EL (cell line): ENCODE measurements at places on chromosomes 11 and 22.
A peak's percentile ranks its signal among the peaks of the same experiment; 100 is the strongest.

DNA sequence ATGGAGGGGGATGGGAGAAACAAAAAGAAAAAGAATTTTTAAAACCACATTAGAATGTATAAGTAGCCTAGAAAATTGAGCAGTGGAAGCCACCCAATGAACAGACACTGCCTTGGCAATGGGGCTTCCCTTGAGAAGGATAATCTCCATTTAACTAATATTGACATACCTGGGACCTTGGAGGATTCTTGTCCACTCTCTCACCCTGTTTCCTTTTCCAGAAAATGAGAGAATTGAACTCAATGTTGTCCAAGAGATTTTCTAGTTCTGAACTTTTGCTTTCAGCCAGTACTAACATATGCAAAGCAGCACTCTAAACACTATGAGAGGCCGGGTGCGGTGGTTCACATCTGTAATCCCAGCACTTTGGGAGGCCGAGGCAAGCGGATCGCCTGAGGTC lies 524 bp downstream of the MS4A8 start:
- no peak for DNase-seq

DNA sequence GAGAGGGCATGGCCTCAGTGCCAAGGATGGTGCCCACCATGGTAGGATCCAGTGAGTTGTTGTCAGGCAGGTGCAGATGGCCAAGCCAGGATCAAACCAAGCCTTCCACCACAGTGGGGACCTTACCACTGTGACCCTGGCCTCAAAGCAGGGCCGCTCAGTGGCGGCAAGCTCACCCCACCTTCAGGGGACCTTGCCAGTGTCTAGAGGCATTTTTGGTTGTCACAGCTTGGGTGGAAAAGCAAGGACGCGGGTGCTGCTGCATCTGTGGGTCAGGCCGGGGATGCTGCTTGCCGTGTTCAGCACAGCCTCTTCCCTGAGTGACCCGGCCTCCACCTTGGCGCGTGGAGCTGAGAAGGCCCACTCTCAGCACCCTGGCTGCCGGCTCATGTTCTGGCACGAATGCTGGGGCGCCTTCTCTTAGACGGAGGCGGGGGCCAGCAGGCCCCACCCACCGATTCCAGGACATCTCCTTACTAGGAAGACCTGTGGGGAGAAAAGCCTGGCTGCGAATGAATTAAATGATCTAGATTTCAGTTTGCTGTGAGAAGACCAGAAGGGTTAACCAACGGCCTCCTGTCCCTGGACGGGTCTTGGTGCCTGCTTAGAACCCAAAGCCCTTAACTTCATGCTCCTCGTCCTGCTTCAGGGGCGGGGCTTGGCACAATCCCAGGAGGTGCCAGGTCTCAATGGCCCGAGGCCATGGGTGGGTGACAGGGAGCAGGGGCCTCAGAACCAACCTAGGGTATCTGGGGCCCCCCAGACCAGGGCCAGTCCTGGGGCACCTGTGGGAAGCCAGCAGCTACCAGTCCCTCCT lies 18.9 kb downstream of the TRMU start:
- no peak for DNase-seq

- DNase-seq: no peak
Observed at GRCh38 chr11:125025968-125026367, 37.1 kb upstream of the SLC37A2 start.

GRCh38 chr11:61803889-61804647 lies 11.4 kb downstream of the FEN1 start:
- no peak for DNase-seq

GRCh38 chr11:123413636-123414035 lies 16.4 kb upstream of the GRAMD1B start:
- peak; percentile 41 for DNase-seq

DNA sequence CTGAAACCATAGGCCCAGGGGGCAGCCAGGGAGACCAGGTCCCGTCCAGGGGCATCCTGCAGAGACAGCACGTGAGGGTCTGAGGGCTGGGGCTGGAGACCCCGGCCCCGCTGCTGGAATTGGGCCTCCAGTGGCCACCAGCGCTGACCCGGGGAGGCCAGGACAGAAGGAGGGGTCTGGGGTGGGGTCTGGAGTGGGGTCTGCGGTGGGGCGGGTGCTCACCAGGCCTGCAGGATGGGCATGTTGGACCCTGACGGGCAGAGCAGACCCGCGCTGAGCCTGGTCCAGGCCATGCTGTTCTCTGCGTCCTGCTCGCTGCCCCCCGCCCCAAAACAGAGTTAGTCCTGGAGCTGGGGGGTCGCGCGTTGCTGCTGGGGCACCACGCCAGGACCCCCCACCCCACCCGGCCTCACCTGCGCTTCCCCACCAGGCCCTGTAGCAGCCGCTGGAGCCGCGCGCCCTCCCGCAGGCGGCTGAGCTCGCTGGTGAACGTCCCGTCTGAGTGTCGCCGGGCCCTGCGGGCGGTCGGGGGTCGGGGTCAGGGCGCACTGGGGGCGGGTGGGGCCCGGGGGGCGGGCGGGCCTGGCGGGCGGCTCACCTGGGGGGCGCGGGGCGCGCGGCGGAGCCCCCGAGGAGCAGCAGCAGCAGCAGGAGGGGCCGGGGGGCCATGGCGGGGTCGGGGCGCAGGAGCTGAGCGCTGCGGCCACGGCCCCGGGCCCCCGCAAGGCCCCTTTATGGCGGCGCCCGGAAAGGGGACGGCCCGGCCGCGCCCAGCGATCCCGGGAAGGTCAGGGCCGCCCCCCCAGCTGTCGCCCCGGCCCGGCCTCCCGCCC lies at the start of gene SCT:
Gene SCT, minus strand, starts transcription at position 707 of the 833 bp plus-strand sequence. Its CDS starts 38 bp downstream, at position 669.
- no peak for DNase-seq

GRCh38 chr11:62865635-62866034 lies 15.1 kb upstream of the SLC3A2 start:
- DNase-seq: no peak

DNA sequence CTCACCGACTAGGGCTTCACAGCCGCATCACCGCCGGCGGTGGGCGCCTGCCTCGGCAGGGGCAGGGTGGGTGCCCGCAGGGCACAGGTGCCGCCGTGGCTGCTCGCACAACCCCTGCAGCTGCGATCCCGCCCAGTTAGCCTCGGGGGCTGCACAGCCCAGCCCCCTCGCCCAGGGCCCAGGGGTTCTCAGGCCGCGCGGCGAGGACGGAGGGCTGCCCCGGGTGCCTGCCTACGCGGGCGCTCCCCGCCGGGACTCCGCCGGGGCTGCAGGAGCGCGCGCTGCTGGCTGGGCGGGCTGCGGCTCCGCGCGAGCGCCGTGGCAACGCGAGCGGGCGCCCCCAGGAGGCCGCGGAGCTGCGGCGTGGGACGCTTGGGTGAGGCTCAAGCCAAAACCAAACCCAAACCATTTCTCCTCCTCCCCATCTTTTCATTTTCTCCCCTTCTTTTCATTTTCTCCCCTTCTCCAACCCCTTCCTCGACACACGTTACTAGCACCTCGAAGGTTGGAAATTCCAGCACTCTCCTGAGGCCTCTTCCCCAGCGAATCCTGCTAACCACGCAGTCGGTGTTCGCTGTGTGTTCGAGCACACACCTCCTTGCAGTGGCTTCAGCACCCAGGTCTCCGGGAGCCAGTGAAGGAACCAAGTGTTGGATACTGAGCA lies at the start of gene MICAL3:
Gene MICAL3, minus strand, starts transcription at position 286 of the 664 bp plus-strand sequence. CDS start 117,749 bp downstream, outside the sequence.
- DNase-seq: peak; percentile 77

- no peak for DNase-seq
Observed at GRCh38 chr11:64859542-64860414, 15.3 kb upstream of the CDC42BPG start.

- DNase-seq: no peak
Observed at GRCh38 chr11:68372114-68372513, 59.7 kb downstream of the LRP5 start.

DNA sequence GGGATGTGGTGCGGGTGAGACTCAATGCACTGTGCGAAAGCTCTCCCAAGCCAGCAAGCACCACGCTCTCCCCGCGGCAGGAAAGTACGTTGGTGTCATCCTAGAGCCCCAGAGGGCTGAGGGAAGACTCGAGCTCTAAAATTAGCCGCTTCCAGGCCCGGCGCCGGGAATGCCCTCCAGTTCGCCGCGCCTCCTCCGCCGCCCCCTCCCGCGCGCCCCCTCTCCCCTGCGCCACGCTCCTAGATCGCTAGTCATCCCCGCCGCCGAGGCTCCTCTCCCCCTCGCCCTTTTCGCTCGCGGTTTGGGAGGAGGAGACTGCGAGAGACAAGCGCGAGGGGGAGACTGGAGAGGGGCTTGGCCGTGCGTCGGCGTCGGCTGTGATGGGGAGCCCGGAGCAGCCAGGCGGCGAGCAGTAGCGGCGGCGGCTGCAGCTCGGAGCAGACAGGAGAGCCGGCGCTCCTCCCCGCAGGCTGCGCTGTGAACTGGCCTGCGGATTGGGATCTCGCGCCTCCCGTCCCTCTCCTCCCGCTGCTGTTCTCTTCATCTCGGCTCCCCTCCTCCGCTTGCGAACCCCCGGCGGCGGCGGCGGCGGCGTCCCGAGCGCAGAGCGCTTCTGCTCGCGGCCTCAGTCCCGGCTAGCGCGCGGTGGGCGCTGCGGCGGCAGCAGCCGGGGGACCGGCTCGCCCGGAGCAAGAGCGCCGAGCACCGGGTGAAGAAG lies at the start of gene FAT3:
Gene FAT3, plus strand, starts transcription at position 412 of the 718 bp plus-strand sequence. CDS start 127,295 bp downstream, outside the sequence.
- DNase-seq: peak; percentile 78

GRCh38 chr11:206526-207207 lies 532 bp downstream of the BET1L start:
- DNase-seq: peak; percentile 20

DNA sequence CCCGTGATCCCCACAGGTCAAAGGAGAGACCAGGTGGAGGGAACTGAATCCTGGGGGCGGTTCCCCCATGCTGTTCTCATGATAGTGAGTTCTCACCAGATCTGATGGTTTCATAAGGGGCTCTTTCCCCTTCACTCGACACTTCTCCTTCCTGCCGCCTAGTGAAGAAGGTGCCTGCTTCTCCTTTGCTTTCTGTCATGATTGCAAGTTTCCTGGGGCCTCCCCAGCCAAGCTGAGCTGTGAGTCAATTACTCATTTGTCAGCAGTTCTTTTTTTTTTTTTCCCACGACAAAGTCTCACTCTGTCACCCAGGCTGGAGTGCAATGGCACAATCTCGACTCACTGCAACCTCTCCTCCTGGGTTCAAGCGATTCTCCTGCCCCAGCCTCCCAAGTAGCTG lies 1530.4 kb downstream of the BRD1 start:
- DNase-seq: no peak

DNA sequence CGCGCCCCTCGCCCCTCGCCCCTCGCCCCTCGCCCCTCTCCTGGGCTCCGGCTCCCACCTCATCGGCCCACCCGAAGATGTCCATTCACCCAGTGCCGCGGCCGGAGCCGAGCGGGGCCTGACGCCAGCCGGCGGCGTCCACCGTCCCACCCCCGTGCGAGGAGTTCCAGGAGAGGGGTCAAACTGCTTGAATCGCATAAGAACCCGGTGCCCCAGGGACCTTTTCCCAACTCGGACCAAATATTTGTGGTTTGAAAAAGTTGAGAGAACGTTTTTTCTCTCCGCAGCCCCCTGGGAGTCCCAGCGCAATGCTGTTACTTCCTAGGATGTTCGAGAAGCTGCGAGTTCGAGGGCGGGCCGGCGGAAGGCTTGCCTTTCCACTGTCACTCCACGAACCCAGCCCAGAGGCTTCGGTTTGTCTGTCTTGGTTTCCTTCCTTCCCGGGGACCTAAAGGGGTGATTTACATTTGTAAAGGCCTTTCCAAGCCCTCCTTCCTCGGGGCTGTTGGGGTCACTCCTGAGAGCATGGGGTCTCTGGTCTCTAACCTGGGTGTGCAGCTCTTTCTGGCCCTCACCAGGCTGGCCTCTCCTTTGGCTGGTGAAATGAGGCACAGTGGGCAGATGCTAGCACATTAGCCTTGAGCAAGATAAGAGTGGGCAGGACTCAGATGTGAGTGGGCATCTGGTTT lies 38.0 kb downstream of the ETS1 start:
- DNase-seq: no peak
